ENCODE measurements at places on chromosomes 13 and 19.

DNA sequence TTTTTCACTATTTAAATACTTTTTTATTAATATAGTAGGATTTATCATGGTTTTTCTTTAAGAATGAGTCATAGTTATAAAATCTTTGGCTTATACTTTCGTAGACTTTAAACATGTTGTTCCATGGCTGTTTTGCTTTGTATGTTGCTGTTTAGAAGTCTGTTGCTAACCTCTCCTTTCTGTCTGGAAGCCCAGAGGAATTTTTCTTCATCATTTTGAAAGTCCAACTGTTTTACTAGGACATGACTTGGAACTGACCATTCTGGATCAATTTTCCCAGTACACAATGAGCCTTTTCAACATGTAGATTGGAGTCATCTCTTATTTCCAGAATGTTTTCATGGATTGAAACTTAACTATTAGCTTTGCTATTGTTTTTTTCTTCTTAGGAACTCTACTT, 7.9 kb downstream of the CAB39L start:
- no peak for DNase-seq

GRCh38 chr19:49890349-49891311, 6.1 kb downstream of the IL4I1 start:
- no peak for DNase-seq

DNA sequence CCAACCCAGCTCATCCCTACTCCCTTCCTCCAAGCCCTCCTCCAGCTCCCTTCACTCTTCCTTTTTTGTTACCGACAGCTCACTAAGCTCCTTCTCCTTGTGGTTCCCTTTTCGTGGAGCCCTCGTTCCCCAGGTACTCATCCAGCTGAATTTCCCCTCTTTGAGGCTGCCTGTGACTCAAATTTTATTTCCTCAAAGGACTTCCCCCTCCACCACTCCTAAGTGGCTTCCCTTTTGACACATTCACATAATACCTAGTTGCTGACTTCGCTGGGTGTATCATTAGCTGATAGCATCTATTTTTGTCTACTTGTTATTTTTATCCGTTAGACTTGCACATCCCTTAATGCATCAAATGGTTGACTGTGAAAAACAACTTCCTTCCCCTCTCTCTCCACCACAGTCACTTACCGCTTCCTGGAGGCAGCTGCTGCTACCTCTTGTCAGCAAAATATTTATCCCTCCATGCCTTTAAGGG, 14.5 kb downstream of the FFAR2 start:
- no peak for DNase-seq

- DNase-seq, result no peak
Measured at GRCh38 chr13:110536006-110536693, 25.4 kb downstream of the RAB20 start.

GRCh38 chr19:45262570-45262969, 11.5 kb downstream of the MARK4 start:
- no peak for DNase-seq

GRCh38 chr13:62171697-62172096, 756.0 kb upstream of the PCDH20 start:
- DNase-seq, result no peak

DNA sequence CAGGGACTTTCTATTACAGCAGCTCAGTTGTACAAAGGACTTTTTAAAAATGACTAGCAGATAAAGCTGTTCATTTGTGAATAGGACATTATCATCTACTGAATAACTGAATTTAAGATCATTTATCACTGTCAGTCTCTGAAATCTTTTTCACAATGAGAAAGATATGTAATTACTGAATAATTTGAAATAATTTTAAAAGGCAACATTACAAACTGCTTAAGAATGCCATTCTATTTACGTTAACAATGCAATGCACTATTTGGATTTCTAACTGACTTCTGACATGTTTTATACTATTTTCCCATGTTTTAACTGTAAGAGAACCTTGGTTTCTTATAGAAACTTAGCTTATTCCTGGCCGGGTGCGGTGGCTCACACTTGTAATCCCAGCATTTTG, 2033.0 kb upstream of the PCDH20 start:
- DNase-seq, result no peak

All from NCI-H1436 treated with DMSO at 0.1 percent for 48 hours (cell line).